ENCODE measurements at places on chromosomes 2 and 18.

- no peak for DNase-seq
Observed at GRCh38 chr18:77170890-77171410, 38.4 kb upstream of the MBP start.

DNA sequence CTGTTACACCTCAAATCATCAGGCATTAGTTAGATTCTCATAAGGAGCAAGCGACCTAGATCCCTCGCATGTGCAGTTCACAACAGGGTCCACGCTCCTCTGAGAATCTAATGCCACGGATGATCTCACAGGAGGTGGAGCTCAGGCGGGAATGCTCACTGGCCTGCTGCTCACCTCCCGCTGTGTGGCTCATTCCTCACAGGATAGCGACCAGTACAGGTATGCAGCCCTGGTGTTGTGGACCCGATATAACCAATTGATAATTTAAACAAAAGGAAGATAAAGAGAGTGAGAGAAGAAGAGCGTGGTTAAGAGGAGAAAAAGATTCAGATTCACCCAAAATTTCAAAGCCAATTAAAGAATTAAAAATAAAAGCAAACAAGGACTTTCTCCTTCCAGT, 20.8 kb downstream of the TLK1 start:
- DNase-seq, result no peak

- no peak for DNase-seq
Observed at GRCh38 chr2:159066541-159067156, 98.2 kb downstream of the TANC1 start.

- no peak for DNase-seq
Observed at GRCh38 chr18:23835506-23835905, 146.3 kb downstream of the LAMA3 start.

- DNase-seq, result no peak
Observed at GRCh38 chr18:6881034-6881820, 151.7 kb downstream of the ARHGAP28 start.

DNA sequence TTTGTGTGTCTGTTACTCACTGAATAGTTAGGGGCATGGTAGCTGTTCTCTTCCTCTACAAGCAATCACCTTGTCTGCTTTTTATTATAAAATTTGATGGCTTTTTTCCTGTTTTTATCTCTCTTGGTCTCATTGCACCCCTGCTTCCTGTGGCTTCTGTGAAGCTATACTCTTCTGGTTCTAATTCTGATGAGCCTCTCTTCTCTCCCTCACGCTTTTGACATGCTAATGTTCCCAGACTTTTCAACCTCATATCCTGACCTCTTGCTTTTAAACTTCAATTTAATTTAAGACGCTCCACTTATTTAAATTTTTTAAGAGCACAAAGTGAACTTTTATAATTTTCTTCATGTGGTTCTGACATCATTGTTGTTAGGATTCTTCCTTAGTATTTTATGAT, 361.4 kb downstream of the DLGAP1 start:
- no peak for DNase-seq

GRCh38 chr2:55163941-55164390, 68.1 kb downstream of the CLHC1 start:
- no peak for DNase-seq

GRCh38 chr2:69817729-69818501, 11.5 kb upstream of the GMCL1 start:
- DNase-seq, result peak; percentile 83

DNA sequence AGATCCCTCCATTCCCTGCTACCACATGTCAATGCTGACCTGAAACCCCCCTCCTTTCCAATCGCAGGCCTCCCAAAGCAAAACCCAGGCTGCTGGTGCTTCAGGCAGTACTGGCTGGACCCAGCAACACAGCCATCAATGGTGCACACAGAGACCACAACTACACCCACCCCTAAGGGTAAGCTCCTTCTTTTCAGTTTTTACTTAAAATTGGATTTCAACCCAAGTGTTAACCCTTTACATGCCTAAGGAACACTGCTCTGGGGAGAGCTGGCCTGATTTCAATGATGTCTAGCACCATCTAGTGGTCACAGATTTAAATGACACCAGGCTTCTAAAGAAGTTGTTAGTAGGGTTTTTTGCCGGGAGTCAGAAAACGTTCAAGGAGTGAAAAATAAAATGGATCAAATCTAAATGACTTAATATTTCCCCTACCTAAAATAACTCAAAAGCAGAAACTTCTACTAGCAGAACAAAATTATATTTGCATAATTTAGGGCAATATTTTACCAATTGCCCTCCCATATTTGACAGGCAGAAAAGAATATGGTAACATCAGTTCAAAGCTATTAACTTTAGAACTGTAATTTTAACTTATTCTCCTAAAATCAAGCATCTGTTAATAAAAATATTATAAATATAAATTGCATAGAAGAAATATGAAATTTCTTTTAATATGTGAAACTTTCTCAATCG, 24.6 kb downstream of the FECH start:
- peak; percentile 76 for DNase-seq

GRCh38 chr2:172279813-172280212, 147.6 kb upstream of the ITGA6 start:
- DNase-seq, result no peak

GRCh38 chr18:30917651-30918050, 124.9 kb downstream of the DSC3 start:
- DNase-seq, result no peak

- DNase-seq, result no peak
Observed at GRCh38 chr2:191109888-191110287, 40.9 kb downstream of the STAT4 start.

DNA sequence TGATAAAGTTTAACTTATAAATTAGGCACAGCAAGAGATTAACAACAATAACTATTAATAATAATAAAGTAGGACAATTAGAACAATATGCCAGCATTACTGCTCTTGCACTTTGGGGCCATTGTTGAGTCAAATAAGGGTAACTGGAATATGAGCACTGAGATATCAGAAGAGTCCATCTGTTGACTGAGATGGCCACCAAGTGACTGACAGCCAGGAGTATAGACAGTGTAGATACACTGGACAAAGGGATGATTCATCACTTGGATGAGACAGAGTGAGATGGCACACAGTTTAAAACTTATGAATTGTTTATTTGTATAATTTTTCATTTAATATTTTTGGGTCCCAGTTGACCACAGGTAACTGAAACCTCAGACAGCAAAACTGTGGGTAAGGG, 20.0 kb downstream of the NAB1 start:
- DNase-seq, result peak; percentile 53

GRCh38 chr2:184463102-184463865, 135.0 kb upstream of the ZNF804A start:
- DNase-seq, result no peak

- DNase-seq, result peak; percentile 44
Observed at GRCh38 chr2:55159037-55159651, 72.9 kb downstream of the CLHC1 start.

DNA sequence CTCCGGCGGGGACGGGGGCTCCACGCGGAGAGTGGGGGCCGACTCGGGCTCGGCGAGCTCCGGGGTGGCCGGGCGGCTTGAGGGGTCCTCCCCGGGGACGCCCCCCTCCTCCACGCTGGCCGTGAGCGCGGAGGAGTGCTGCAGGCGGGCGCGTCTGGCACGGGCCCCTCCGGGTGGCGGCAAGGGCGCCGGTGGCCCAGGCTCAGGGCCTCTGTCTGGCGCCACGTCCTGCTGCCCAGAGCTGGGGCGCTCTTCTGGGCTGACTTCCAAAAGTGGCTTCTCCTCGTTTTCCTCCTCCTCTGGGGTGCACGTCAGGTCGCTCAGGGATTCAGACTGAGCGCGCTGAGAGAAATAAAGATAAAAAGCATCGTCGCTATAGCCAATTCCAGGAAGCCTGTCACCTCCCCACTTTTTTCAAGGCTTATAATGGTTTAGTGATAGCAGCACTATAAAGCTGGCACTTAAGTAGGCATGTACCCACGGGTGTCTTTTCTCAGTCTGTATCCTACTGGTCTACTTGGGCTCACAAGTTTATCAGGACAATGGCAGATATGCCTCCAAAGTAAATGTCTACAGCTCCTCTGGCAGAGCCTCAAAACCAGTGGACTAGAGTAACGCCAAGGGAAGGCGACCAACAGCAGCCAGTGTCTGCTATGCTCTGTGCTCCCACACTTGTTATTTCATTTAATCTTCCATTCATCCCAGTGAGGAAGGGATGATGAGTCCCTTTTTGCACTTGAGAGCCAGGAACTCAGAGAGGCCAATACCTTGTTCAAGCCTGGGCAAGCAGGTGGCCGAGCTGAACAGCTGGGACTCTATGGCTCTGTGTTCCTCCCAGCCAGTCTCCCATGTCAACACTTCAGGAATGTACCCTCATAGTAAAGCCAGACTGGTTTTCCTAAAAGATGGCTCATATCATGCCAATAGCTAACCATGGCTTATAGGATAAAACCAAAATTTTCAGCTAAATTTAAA, 92.6 kb upstream of the MGAT4A start:
- DNase-seq, result no peak

DNA sequence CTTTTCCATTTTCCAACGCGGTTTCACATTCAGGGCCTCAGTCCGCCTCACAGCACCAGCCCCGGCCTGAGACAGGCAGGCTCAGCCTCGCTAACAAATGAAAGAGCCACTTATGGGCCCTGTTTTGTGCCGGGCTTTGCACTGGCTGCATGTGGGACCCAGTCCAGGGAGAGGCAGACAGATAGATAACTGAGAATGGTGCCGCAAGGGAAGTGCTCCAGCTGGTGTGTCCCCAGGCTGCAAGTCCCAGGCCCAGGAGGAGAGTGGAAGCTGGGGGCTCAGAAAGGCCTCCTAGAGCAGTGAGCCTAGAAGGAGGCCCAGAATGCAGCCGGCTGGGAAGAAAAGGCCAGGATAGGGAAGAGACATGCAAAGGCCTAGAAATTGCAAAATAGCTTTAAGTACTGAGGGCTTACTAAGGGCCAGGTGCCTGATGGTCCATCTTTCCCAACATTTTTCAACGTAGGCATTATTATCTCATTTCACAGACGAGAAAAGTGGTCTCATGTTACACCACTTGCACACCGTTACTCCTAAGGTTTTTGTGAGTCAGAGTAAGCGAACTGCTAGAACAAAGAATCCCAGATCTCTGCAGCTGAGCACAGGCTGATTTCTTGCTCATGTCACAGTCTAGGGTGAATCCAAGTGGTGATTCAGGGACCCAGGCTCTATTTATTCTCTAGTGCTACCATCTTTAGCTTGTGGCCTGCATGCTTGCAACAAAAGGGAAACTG, 26.0 kb downstream of the ADRA2B start:
- no peak for DNase-seq

GRCh38 chr2:182435754-182436153, 8.9 kb upstream of the PDE1A start:
- DNase-seq, result no peak

DNA sequence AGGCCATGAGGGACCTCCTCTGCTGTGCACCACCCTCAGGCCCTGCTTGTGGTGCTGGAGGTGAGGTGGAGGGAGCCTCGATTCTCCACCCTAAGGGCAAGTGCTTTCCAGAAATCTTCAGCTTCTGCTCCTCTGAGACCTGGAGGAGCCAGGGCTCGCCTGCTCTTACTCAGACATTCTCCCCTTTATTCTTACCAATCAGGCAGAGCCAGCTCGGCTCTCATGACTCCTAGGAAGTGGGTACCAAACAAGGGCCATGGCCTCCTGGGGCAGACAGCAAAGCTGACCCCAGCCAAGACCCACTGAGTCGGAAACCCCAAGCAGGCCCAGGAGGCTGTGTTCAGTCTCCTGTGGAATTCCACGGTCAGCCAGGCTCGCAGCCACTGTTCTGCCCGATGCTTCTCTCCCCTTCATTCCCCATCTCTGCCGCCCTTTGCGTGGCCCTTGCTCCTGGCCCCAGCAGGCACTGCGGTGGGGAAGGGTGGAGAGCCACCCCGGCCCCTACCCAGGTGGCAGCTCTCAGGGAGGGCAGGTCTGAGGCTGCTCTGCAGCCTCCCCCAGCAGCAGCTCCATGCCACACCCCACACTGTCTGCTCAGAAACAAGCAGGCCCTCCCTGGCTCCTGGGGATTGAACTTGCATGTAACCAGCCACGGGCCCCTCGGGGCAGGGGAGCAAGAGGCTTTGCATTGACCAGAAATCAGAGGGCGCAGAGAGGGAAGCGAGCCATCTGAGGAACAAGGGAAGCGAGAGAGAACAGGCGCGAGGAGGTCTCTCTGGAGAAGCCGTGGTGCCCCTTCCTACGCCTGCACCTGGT, 24.0 kb downstream of the HS1BP3 start:
- no peak for DNase-seq

DNA sequence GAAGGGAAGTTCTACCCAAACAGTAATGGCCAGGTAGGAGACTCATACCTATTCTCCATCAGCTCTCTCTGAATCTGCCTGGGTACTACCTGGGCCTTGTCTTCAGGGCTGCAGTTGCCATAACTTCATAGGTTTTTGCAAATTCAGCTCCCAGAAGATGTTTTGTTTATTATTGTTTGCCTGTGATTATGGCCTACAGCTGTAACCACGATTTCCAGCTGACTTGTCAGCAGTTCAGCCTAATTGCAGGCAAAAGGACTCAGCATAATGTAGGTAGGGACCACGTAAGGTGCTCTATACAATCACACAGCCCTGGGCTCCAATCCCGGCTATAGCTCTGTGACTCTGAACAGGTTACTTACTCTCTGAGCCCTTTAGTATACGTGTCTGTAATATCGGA, 187.0 kb upstream of the FN1 start:
- no peak for DNase-seq

DNA sequence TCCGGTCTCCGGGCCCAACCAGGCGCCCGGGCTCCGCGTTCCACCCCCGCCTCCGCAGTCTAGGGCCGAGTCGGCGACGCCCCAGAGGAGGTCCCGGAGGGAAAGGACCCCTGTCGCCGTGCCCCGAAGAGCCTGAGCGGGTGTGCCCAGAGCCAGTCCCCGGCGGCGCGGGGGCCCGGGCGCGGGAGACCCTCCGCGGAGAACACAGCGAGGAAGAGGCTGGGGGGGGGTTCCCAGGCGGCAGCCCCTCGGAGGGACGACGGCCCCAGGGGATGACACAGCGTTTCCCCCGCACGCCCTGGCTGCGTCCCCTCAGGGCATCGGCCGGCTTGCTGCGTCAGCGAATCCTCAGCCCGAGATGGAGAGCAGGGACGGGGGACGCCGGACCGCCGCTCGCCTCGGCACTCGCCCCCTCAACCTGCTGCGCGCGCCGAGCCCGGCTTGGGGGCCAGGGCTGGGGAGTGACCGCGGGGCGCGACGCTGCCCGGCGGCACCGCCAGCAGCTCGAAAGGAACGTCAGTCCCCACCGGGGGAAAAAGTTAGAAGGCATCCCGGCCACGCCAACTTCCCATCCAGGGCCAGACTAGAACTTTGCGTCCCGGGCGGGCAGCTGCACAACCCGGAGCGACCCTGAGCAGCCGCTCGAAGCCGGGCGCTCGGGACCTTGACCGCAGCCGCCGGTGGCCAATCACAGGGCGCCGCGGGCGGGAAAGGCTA, 711 bp downstream of the SFXN5 start:
- peak; percentile 89 for DNase-seq

GRCh38 chr2:66698576-66699239, 263.8 kb downstream of the MEIS1 start:
- no peak for DNase-seq

GRCh38 chr2:85852937-85853498, 35.8 kb downstream of the ST3GAL5 start:
- DNase-seq, result no peak

- peak; percentile 14 for DNase-seq
Observed at GRCh38 chr18:23703057-23703986, 14.1 kb downstream of the LAMA3 start.

GRCh38 chr2:66032226-66032775, 402.6 kb upstream of the MEIS1 start:
- no peak for DNase-seq
